ENCODE measurements at places on chromosomes 12 and 14.

DNA sequence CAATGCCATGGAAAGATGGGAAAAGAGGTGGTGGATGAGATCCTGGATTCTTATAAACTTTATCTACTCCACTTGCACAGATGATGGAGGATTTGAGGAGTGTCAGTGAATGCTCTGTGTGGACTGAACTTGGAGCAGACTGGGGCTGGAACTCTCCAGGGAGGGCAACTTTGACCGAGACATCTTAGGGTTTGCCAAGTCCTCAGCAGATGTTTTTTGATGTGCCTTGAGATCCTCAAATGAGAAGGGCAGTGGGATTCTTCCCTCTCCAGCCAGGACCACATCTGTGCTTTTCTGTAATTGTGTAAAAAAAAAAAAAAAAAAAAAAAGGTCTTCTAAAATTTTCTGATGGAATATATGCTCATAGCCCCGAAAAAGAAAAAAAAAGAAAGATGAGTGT, 23.0 kb upstream of the MYL2 start:
- DNase-seq, result no peak

DNA sequence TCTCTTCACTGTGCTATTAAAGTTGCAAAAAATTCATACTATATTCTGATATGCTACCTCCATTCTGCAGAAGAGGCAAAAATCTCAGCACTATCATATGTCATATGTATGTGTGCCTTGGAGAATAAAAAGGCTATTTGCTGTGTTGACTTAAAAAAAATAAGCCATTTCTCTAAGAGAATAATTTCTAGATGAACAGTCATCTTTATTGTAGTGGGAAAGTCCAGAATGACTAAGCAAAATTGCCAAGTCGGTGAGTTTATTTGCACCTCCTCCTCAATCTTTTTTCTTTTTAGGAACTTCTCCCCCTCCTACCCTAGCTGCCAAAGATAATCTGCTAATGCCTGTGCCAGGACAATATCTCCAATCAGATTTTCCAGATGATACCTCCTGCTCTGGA, 353.8 kb upstream of the FAR2 start:
- DNase-seq, result no peak

- DNase-seq, result no peak
Measured at GRCh38 chr12:132603240-132604150, 6.9 kb downstream of the LRCOL1 start.

GRCh38 chr12:110498984-110499706, 2.8 kb downstream of the VPS29 start:
- DNase-seq, result no peak

- no peak for DNase-seq
Measured at GRCh38 chr12:67096533-67097318, 172.4 kb upstream of the CAND1 start.

DNA sequence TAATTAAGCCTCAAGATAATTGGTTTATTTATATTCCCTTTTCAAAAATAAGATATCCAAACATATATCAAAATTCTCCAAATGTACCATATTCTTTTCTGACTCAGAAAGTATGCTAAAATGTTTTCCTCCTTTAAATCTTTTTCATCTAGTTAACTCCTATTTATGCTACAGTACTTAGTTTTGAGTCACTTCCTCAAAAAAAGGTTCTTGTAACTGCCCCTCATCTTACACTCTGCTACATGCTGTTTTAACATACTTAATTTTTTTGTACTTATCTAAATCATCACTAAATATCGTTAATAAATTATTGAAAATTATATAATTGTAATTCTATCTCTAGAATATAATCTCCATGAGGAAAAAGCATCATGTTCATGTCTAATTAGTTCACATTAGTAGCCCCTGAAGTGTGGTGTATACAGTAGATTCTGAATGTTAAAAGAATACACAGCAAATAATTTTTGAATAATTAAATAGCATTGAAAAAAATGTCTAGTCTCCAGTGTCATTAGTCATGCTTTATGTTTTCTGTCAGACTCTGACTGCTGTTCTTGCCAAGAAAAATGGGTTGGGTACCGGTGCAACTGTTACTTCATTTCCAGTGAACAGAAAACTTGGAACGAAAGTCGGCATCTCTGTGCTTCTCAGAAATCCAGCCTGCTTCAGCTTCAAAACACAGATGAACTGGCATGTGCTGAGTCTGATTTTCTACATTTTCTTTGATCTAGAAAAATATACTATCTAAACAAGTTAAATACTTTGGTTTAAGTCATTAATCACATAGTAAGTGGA, 3.5 kb downstream of the KLRD1 start:
- no peak for DNase-seq

DNA sequence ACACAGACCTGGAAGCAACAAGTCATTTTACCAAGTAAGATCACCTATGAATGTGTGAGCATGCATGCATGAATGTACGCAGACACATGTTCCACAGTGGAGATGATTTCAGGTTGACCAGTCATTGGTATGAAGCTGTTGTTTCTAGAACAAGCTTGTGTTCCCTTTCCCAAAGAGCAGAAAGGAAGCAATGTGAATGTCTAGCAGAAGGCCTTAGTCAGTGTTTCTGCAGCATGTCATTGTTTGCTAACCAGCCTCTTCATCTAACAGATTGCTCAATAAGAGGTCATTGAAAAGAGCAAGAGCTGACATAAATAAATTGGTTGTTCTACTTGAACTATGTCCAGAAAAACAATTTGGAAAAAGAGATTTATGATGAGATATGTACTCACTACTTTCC, 191.4 kb downstream of the PLCZ1 start:
- no peak for DNase-seq
